Thoracic aorta (tissue), 2 donors: ENCODE measurements at places on chromosomes 1 and 21. TPM values are rescaled to one million over a fixed set of nuclear protein-coding genes. Genes with fewer than 3 reads are reported as not detected.

EVA1C gene
- 81.2 TPM for total RNA-seq

- no peaks in the 10 kb centered on the region for H3K27me3 ChIP-seq
- no peaks in the 10 kb centered on the region for H3K4me1 ChIP-seq
- H3K36me3 ChIP-seq = no peaks in the 10 kb centered on the region
- no peak overlapping the region for H3K27ac ChIP-seq
- H3K4me3 ChIP-seq = no peak overlapping the region
- no peak for DNase-seq
Measured at GRCh38 chr1:97770376-97770775, 150.5 kb downstream of the DPYD start.

DNA sequence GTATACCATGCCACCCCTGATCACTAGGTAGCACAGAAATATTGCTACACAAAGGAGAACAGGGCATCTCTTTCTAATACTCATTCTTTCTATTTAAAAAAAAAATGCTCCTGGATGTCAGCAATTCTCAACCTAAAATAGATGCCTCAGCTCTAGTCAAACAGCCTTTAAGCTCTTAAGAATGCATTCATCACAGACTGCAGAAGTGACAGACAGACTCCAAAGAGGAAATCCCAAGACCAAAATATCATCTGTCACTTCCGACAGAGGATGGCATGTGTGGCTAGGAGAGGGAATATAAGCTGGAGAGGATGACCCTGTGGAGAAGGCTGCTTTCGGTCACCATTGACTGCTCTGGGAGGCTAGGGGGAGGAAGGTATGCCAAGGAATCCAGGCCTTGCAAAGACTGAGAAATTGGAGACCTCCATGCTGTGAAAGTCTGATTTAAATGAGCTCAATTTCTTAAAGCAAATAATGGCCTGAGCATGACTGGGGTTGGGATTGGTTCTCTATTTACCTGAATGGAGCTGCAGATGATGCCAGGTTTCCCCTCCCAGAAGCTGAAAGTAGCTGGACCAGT is 277.4 kb downstream of the BRINP2 start:
- H3K4me3 ChIP-seq = no peak overlapping the region
- H3K36me3 ChIP-seq = no peaks in the 10 kb centered on the region
- peaks cover 33% of the 10 kb centered on the region for H3K4me1 ChIP-seq
- peak overlapping the region; percentile 9 for H3K27ac ChIP-seq
- H3K27me3 ChIP-seq = no peaks in the 10 kb centered on the region

GRCh38 chr1:74399249-74399648 is 113.2 kb downstream of the LRRC53 start:
- H3K27ac ChIP-seq = no peak overlapping the region
- no peaks in the 10 kb centered on the region for H3K27me3 ChIP-seq
- H3K4me1 ChIP-seq = no peaks in the 10 kb centered on the region
- no peak for DNase-seq

RIIAD1 gene
- total RNA-seq = not detected

- no peak overlapping the region for H3K4me3 ChIP-seq
- peaks cover 67% of the 10 kb centered on the region for H3K4me1 ChIP-seq
- no peak for DNase-seq
- no peaks in the 10 kb centered on the region for H3K27me3 ChIP-seq
- peaks cover 21% of the 10 kb centered on the region for H3K36me3 ChIP-seq
Measured at GRCh38 chr1:109498161-109498801, 4.4 kb downstream of the CYB561D1 start.

- no peaks in the 10 kb centered on the region for H3K27me3 ChIP-seq
- no peaks in the 10 kb centered on the region for H3K4me1 ChIP-seq
- no peaks in the 10 kb centered on the region for H3K36me3 ChIP-seq
- H3K4me3 ChIP-seq = no peak overlapping the region
- no peak for DNase-seq
Measured at GRCh38 chr1:238777551-238777950, 608.8 kb upstream of the CHRM3 start.

- H3K4me3 ChIP-seq = no peak overlapping the region
- H3K4me1 ChIP-seq = no peaks in the 10 kb centered on the region
- no peak overlapping the region for H3K27ac ChIP-seq
- H3K36me3 ChIP-seq = no peaks in the 10 kb centered on the region
- H3K27me3 ChIP-seq = no peaks in the 10 kb centered on the region
Measured at GRCh38 chr1:163928651-163929050, 606.9 kb downstream of the NUF2 start.

DNA sequence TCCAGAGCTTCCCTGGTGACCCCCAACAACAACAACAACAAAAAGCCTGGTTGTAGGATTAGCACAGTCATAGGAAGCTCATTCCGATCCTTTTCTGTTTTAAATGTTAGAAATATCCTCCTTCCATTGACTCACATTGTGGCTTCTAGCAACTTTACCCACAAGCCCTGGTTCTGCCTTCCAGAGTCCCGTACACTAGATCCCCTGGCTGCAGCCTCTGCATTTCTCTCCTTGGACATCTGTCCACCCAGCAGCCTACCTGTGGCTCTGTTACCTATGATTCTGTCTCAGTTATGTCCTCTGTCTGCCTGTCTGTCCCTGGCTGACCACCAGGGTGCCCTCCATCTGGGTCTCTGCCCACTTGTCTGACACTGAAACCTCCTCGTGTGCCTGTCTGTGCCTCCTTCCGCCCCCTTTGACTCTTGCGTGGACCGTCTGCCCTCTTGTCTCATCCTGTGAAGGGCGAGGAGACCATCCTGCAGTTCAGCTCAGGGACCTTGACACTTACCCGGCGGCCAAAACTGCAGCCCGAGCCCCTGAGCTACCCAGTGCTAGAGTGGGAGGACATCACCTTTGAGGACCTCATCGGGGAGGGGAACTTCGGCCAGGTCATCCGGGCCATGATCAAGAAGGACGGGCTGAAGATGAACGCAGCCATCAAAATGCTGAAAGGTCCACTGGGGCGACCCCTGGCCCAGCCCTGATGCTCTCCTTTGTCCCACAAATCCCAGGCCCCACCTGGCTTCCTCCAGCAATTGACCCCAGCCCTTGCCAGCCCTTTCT is 16.1 kb downstream of the TIE1 start:
- DNase-seq = no peak
- H3K36me3 ChIP-seq = no peaks in the 10 kb centered on the region
- no peaks in the 10 kb centered on the region for H3K27me3 ChIP-seq
- no peaks in the 10 kb centered on the region for H3K4me1 ChIP-seq
- H3K4me3 ChIP-seq = no peak overlapping the region
- no peak overlapping the region for H3K27ac ChIP-seq

KRTAP11-1 gene
- total RNA-seq = not detected

- H3K36me3 ChIP-seq = no peaks in the 10 kb centered on the region
- H3K27ac ChIP-seq = no peak overlapping the region
- H3K4me3 ChIP-seq = no peak overlapping the region
- no peaks in the 10 kb centered on the region for H3K27me3 ChIP-seq
- no peaks in the 10 kb centered on the region for H3K4me1 ChIP-seq
- DNase-seq = no peak
Measured at GRCh38 chr1:47399138-47399845, 16.8 kb upstream of the FOXE3 start.

- no peaks in the 10 kb centered on the region for H3K36me3 ChIP-seq
- no peaks in the 10 kb centered on the region for H3K27me3 ChIP-seq
- H3K27ac ChIP-seq = no peak overlapping the region
- H3K4me1 ChIP-seq = peaks cover 15% of the 10 kb centered on the region
Measured at GRCh38 chr1:56028911-56029310, 550.5 kb downstream of the PLPP3 start.

GRCh38 chr1:64122588-64122987 is 80.8 kb upstream of the UBE2U start:
- no peak overlapping the region for H3K27ac ChIP-seq
- H3K4me1 ChIP-seq = peaks cover 72% of the 10 kb centered on the region
- H3K4me3 ChIP-seq = no peak overlapping the region
- H3K27me3 ChIP-seq = no peaks in the 10 kb centered on the region
